CD4-positive, alpha-beta T cell (primary cell): ENCODE measurements at places on chromosomes 6 and 20.

- no peak for DNase-seq
Observed at GRCh38 chr20:49268600-49269365, 9.1 kb downstream of the ZNFX1 start.

GRCh38 chr6:593139-593906 is 63.6 kb downstream of the HUS1B start:
- peak; percentile 29 for DNase-seq

- DNase-seq, result peak; percentile 10
Observed at GRCh38 chr6:138403324-138403800, 661 bp upstream of the HEBP2 start.

DNA sequence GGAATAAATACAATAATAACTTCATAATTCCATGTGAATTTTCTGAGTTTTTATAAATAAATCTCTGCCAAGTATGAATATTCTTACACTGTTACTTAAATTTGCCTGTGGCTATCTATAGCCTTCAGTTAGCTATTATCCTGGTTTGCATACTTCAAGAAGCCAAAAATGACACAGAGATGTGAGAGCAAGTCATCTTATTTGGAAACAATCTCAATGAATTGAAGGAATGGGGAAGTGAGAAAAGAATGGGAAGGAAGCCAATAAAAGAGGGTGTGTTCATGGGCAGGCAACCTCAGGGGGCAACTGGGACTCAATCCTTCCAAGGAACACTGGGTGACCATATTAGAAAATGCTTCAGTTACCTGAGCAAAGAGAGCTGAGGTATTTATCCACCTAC is 9.9 kb downstream of the HAO1 start:
- no peak for DNase-seq

DNA sequence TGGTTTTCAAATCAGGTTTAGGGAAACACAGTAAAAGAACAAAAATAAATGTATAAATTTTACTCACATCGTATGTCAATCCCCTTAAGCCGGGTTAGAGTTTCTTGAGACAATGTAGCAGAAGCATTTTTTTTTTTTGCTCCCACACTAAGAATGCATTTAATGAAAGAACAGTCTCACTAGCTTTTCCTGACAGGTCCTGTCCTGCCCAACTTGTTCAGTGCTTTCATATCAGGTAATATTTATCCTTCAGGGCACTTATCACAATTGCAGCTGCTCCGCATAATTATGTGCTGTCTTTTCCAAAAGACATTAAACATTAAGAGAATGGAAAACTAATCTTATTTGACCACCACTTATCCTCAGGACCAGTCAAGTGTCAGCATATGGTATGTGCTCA is 632.0 kb downstream of the HTR1B start:
- DNase-seq, result no peak

DNA sequence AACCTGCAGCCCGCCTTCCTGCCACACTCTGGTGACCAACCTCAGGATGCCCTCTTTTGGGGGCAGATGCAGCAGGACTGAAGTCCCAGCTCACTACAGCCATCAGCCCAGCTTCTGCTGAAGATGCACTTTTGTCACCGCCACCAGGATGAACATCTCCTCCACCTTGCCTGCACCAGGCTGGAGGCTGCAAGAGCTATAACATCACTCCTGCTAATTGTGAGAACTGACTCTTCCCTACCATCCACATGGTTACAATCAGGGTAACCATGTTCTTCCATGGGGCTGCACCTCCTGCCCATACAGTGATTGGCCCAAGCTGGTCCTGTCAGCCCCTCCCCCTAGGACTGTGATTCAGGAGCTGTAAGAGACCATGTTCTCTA is 2.0 kb upstream of the ACTL10 start:
- no peak for DNase-seq

GRCh38 chr6:20487669-20488375 is 46.4 kb upstream of the CDKAL1 start:
- DNase-seq, result no peak

GRCh38 chr6:44820321-44820720 is 432.8 kb downstream of the CDC5L start:
- DNase-seq, result no peak

- peak; percentile 13 for DNase-seq
Observed at GRCh38 chr6:15194453-15194852, 51.4 kb upstream of the JARID2 start.

GRCh38 chr20:24686156-24686555 is 216.7 kb downstream of the SYNDIG1 start:
- DNase-seq, result no peak

DNA sequence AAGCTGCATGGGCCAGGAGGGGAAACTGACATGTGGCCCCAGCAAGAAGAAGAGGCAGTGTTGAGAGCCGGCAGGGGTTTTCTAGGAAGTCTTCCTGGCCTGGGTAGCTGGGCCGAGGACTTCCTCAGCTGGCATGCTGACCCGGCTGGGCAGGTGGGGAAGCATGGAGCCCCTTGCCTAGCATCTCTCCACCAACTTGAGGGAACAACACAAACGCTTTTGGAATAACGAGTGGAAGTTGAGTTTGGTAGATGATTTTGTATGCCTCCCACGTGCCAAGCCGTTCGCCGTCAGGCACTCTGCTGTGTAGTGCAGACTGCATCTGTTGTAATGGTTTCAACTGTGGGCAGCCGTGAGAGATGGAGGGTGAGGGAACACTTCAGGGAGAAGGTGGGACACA is 7.3 kb downstream of the TMEM181 start:
- no peak for DNase-seq

- no peak for DNase-seq
Observed at GRCh38 chr6:88641178-88641903, 322.1 kb downstream of the RNGTT start.

GRCh38 chr6:6793388-6794250 is 205.1 kb downstream of the LY86 start:
- peak; percentile 51 for DNase-seq

GRCh38 chr6:16769131-16769985 is 8.1 kb upstream of the ATXN1 start:
- DNase-seq, result peak; percentile 52

GRCh38 chr6:120576061-120576460 is 758.2 kb downstream of the TBC1D32 start:
- no peak for DNase-seq

GRCh38 chr6:46909371-46909770 is 12.4 kb downstream of the ADGRF5 start:
- DNase-seq, result no peak

GRCh38 chr6:380234-381218 is 11.0 kb upstream of the IRF4 start:
- no peak for DNase-seq

DNA sequence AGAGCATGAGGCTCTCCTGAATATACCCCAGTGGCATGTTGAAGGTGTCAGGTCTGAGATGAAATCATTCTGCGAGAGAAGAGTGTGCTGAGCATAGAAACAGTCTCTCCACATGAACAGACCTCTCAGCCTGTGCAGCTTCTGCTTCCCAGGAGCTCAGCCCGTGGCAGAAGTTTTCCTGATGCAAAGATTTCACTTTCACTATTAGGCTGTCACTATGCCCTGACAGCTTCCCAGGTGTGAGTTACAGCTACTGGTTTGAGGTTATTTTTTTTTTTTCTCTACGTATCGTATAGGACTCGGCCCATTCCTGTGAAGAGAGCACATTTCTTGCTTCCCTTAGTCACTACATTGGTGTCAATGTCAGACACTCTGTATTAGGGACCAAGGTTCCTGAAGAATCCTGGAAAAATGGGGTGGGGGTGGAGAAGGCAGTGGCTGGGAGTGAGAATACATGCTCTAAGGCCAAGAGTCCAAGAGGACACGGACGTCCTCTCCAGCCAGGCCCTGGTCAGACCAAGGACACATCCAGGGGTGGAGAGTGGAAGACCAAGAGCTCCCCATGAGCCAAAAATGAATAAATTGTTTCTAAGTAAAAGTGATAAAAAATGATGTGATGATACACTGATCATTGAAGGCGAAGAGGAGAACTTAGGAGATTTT is 121.2 kb upstream of the AKAP12 start:
- no peak for DNase-seq

DNA sequence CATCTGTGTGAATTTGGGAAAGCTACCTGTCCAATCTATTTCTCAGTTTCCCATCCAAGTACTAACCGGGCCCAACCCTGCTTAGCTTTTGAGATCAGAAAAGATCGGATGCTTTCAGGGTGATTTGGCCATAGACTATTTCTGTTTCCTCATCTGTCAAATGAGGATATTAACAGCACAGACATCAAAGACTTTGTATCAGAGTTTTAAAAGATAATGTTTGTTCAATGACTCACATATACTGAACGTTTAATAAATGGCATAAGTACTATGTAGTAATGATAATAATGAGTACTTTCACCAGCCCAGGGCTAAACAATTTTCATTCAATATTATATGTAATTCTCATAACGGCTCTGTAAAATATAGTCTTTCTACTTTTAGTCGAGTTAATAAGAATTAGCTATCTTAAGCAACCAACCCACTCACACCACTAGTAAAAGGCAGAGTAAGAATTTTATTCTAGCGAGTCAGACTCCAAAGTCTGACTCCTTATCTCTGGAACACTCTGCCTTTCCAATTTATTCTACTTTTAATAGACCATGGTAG is 216.5 kb downstream of the ARHGAP18 start:
- no peak for DNase-seq

DNA sequence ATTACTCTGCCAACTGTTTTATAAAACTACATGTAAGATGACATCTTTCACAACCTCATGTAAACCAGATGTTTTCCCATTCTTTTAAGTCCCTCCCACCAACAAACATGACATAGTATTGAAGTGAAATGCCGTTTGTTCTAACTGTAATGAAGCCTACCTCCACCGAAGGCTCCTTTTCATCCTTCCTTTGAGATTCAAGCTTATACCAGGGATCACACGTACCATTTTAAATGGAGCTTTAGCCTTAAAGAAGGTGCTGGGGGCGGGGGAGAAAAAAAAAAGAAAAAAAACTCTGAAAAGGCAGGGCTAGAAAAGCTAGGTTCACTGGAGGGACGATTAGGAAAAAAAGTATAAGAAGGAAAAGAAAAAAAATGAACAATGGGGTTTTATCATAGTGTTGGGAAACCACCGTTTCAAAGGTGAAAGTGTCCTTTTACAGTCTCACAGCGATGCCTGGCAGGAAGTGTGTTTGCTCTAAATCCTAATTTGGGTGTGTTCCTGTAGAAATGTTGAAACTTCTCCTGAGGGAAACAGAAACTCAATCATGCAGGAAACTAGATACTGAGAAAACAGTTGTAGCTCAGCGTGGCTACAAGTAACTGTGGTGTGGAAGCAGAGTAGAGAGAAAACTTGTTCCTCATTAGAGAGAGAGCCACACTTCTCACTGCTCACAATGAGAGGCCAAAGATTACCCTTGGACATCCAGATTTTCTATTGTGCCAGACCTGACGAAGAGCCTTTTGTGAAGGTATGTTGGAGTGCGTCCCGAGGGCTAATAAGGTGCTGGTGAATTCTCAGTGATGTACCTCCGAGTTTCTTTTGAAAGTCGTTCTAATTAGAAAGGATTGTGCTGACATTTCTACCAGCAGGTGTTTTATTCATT is 37.6 kb upstream of the HINT3 start:
- no peak for DNase-seq

GRCh38 chr20:58740356-58741308 is 48.0 kb downstream of the NPEPL1 start:
- DNase-seq, result no peak

GRCh38 chr6:81608776-81609175 is 143.7 kb downstream of the TENT5A start:
- no peak for DNase-seq

- no peak for DNase-seq
Observed at GRCh38 chr20:6636209-6637159, 131.0 kb upstream of the BMP2 start.

DNA sequence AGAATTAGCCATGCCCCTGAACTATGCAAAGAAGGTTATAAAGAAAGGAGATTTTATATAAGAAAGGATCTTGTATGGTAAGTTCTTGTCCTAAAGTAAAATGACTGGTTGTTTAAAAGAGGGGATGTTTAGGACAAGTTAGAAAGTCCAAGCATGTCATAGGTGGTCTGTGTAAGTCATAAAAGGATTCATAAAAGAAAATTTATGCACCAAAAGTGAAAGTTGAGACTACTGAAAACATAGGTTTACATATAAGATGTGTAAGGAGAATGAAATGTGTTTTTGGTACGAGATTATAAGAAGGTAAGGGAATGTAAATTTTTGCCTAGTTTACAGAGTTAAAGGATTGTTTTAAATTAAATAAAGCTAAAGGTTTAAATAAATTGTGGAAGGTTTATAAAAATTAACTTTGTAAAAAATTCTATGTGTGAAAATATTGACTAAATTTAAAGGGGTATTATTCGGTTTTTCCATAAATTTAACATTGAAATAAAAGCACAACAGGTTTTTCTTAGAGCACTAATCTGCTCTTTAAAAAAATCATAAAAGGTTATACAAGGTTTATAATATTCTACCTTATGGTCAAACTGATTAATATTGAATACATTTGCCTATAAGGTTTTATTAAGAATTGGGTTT is 93.6 kb upstream of the UST start:
- no peak for DNase-seq

GRCh38 chr20:39268981-39269461 is 306.9 kb downstream of the DHX35 start:
- DNase-seq, result peak; percentile 24

GRCh38 chr6:126127659-126128058 is 141.3 kb downstream of the TRMT11 start:
- no peak for DNase-seq

DNA sequence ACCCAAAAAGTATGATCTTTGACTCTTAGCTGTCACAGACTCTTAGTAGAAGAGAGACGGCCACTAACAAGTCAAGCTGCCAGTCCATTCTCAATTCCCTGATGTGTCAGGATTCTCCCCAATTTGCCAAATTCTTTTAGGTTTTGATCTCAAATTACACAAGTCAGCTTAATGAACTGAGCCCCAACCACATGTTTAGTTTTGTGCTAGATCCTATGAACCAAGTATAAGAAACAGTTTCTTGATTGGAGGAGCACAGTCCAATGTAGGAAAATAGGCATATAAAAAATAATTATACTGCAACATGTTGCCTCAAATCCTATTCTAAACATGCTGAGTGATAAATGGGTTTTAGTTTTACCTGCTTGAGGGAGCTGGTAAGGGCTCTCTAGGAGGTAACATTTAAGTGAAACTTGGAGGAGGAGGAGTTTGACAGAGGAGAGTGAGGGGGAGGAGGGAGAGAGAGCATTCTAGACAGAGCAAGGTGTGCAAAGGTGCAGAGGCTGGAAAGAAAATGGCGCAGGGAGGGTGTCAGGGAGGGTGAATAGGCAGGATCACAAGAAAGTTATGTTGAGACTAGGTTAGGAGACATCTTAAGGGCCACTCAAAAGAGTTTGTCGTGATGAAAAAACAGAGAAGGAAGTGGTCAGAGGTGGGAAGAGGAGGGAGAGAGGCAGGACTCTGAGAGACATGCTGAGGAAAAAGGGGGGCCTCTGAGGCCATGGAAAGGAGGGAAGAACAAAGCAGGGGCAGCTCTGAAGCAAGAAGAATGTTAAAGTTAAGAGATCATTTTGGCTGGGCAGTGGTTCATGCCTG is 22.8 kb upstream of the FAM83C start:
- DNase-seq, result no peak
